ENCODE measurements at places on chromosomes 16 and 17.

GRCh38 chr17:80244871-80245509 lies 15.7 kb upstream of the RNF213 start:
- no peak overlapping the region for H3K27ac ChIP-seq
- DNase-seq = no peak
- no peaks in the 10 kb centered on the region for H3K27me3 ChIP-seq
- no peak overlapping the region for H3K4me3 ChIP-seq
- peaks cover 27% of the 10 kb centered on the region for H3K36me3 ChIP-seq
- H3K4me1 ChIP-seq = no peaks in the 10 kb centered on the region

GRCh38 chr17:74408262-74408661 lies 23.6 kb upstream of the GPRC5C start:
- H3K4me1 ChIP-seq = peaks cover 11% of the 10 kb centered on the region
- H3K4me3 ChIP-seq = no peak overlapping the region

DNA sequence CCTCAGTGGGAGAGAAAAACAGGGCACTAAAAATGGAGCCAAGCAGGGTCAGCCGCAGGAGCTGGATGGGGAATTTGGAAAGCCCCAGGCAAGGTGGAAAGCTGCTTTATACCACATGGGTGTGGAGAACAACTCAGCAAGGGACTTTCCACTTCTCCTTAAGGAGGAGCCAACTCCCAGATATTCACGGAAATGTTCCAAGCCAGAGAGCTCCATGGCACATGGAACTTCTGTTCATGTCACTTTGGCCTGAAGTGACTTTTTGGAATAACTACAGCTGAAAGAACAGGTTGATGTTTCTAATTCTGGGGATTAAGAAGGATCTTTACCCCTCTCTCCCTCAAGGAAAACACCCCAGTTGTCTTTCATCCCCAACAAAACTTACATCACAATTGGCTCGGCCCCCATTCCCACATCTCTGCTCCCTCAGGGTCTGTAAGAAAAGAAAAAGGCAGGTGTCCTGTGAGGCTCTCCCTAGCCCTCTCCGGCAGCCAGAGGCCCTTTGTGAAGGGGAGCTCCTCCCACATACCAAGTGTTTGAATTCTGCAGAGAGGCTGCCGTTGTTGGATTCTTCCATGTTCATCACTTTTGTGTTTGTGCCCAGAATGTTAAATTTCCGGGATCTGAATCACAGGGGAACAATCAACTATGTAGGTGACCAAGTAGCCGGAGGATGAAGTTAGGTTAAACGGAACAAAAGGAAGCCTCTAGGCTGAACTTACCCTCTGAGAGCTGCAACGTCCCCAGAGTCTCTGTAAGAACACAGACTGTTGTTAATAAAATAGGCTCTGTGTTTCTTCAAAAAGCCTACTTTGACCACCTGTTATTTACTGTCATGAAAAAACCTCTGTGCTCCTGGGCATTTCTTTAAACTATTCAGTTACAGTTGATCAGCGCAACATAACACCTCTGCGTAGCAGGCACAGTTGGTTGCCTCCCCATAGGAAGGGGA lies 41.0 kb downstream of the STAT5A start:
- no peaks in the 10 kb centered on the region for H3K27me3 ChIP-seq
- peaks cover 40% of the 10 kb centered on the region for H3K36me3 ChIP-seq
- no peak for DNase-seq
- H3K27ac ChIP-seq = peak overlapping the region; percentile 92
- no peak overlapping the region for H3K4me3 ChIP-seq

- H3K36me3 ChIP-seq = no peaks in the 10 kb centered on the region
- H3K4me1 ChIP-seq = no peaks in the 10 kb centered on the region
- no peak overlapping the region for H3K27ac ChIP-seq
- H3K4me3 ChIP-seq = no peak overlapping the region
- peaks cover 48% of the 10 kb centered on the region for H3K27me3 ChIP-seq
These were observed 145.3 kb downstream of the FOXL1 start for GRCh38 chr16:86723689-86724088.

DNA sequence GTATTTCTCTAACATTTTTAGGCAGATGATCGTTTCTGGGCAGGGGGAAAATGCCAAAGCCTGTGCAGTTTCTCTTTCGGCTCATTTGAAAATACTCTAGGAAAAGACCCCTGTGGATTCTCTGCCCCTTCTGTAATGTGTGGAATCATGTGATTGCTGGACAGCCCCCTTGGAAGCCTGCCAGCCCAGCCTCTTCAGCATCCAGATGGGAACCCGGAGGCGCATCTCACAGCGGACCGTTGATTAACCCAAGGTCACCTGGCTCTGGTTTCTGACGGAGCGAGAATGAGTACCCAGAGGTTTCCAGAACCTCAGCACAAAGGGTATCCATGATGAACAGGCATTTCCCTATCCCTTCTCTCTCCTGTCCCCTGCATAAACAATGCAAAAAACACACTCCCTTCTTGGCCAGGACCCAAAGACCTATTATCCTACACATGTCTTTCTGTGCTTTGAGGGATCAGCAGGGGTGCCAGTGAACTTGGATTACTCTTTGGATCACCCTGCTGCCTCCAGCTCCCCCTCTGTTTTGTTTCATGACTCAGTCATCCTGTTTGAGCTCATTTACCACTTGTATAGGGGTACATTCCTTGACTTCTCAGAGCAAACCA lies 957.1 kb upstream of the RBFOX1 start:
- H3K36me3 ChIP-seq = no peaks in the 10 kb centered on the region
- DNase-seq = no peak
- no peaks in the 10 kb centered on the region for H3K27me3 ChIP-seq
- H3K27ac ChIP-seq = no peak overlapping the region
- H3K4me1 ChIP-seq = no peaks in the 10 kb centered on the region
- no peak overlapping the region for H3K4me3 ChIP-seq

DNA sequence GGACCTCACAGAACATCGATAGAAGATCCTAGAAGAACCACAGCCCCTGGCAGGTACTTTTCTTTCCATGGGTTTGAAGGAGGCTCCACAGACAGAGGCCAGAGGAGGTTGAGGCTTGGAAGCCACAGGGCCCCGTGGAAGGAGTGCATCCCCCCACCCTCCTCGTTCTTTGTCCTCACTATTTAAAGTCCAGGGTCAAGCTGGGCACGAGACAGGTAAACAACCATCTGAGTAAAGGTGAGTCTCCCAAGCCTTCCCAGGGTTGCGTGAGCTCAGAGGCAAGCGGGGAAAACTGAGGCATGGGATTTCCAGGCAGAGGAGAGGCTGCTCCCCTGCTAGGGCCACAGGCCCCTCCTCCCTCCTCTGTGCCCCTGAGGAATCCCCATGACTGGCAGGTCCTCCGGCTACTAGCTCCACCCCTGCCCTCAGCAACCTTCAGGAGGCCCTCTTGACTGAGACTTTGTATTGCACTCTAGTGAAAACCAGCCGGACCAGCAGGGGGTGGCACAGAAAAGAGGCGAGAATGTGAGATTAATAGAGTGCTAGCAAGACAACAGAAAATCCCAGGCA lies 927 bp upstream of the SULT1A2 start:
- no peak overlapping the region for H3K4me3 ChIP-seq
- no peak for DNase-seq
- no peak overlapping the region for H3K27ac ChIP-seq
- H3K36me3 ChIP-seq = peaks cover 4% of the 10 kb centered on the region
- H3K27me3 ChIP-seq = peaks cover 3% of the 10 kb centered on the region
- H3K4me1 ChIP-seq = peaks cover 17% of the 10 kb centered on the region

DNA sequence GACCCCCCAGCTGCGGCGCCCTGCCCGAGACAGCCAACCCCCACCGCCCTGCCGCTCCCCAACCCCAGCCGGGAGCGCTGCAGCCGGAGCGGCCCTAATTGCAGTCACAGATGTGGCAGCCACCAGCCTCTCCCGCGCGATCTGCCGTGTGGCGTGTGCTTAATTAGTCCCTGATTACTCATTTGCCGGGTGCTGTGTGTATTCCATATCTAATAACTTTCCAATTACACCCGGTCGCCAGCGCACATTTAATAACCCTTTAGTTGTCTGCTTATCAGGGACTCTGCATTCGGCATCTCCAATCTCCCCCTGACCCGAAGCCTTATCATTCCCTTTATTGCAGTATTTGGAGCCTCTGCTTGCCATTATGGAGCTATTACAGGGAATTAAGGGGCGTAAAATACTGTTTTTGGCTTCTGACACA lies 236.7 kb upstream of the CIBAR2 start:
- DNase-seq = no peak
- peak overlapping the region; percentile 69 for H3K27ac ChIP-seq
- H3K4me3 ChIP-seq = no peak overlapping the region
- no peaks in the 10 kb centered on the region for H3K36me3 ChIP-seq
- peaks cover 50% of the 10 kb centered on the region for H3K4me1 ChIP-seq
- no peaks in the 10 kb centered on the region for H3K27me3 ChIP-seq

GRCh38 chr17:34361478-34362061 lies 1.5 kb downstream of the CCL1 start:
- H3K4me1 ChIP-seq = no peaks in the 10 kb centered on the region
- H3K27me3 ChIP-seq = peaks cover 55% of the 10 kb centered on the region
- DNase-seq = peak; percentile 72
- no peaks in the 10 kb centered on the region for H3K36me3 ChIP-seq
- H3K4me3 ChIP-seq = no peak overlapping the region

DNA sequence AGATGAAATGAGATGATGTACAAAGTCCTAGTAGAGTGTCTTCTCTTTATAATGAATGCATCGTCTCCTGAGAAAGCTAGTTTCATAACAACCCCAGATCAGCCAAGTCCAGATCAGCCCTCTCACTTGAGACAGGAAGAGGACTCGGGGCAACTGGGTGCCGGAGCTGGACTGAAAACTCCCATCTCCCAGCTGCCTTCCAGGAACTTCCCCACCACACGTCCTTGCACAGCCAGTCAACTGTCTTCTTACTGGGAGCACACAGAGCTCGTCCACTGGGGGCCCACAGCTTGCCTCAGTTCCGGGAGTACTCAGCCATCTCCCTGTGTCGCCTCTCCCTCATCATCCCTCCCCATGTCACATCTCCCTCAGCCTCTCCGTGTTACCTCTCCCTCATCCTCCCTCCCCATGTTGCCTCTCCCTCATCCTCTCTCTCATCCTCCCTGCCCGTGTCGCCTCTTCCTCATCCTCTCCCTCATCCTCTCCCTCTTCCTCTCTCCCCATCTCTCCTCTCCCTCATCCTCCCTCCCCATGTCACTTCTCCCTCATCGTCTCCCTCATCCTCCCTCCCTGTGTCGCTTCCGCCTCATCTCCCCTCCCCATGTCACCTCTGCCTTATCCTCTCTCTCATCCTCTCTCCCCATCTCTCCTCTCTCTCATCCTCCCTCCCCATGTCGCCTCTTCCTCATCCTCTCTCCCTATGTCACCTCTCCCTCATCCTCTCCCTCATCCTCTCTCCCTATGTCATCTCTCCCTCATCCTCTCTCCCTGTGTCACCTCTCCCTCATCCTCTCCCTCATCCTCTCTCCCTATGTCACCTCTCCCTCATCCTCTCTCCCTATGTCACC lies 22.4 kb upstream of the KCNH6 start:
- no peaks in the 10 kb centered on the region for H3K36me3 ChIP-seq
- no peak overlapping the region for H3K27ac ChIP-seq
- peaks cover 11% of the 10 kb centered on the region for H3K4me1 ChIP-seq
- no peak overlapping the region for H3K4me3 ChIP-seq

DNA sequence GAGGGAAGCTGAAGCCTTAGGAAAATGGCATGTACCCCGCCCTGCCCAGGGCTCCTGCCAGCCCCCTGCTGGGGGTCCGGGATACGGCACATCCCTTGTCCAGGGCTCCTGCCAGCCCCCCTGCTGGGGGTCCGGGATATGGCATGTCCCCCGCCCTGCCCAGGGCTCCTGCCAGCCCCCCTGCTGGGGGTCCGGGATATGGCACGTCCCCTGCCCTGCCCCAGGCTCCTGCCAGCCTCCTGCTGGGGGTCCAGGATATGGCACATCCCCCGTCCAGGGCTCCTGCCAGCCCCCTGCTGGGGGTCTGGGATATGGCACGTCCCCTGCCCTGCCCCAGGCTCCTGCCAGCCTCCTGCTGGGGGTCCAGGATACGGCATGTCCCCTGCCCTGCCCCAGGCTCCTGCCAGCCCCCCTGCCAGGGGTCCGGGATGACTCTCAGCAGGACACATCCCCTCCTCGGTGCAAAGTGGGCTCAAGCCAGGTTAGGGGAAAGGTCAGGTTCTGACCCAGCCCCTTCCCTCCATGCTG lies 43.2 kb downstream of the RPH3AL start:
- no peak overlapping the region for H3K4me3 ChIP-seq
- peaks cover 12% of the 10 kb centered on the region for H3K4me1 ChIP-seq
- H3K27ac ChIP-seq = no peak overlapping the region
- no peaks in the 10 kb centered on the region for H3K27me3 ChIP-seq

- no peaks in the 10 kb centered on the region for H3K27me3 ChIP-seq
- no peak for DNase-seq
- H3K4me3 ChIP-seq = no peak overlapping the region
- H3K4me1 ChIP-seq = peaks cover 13% of the 10 kb centered on the region
These were observed 28.0 kb downstream of the NFAT5 start for GRCh38 chr16:69593751-69594255.

GRCh38 chr17:44760474-44761308 lies 1.9 kb downstream of the ADAM11 start:
- DNase-seq = no peak
- H3K27me3 ChIP-seq = peaks cover 28% of the 10 kb centered on the region
- H3K4me1 ChIP-seq = no peaks in the 10 kb centered on the region

DNA sequence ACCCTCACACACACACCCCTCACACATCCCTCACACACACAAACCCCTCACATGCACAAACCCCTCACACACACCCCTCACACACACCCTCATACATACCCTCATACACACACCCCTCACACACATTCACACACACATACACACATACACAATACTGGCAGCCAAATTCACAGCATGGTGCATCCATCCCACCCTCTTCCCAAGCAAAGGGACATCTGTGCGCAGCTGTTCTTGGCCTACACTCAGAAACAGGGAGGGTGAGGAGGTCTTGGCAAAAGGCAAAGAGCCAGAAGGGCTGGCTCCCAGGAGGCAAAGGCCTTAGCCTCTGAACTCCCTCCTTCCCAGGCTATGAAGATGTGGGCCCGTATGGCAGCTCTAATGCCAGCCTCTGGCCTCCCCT lies 23.4 kb downstream of the C17orf67 start:
- H3K27ac ChIP-seq = no peak overlapping the region
- no peaks in the 10 kb centered on the region for H3K36me3 ChIP-seq
- H3K27me3 ChIP-seq = no peaks in the 10 kb centered on the region
- peaks cover 16% of the 10 kb centered on the region for H3K4me1 ChIP-seq
- DNase-seq = no peak

- DNase-seq = no peak
- peaks cover 18% of the 10 kb centered on the region for H3K4me1 ChIP-seq
- H3K27me3 ChIP-seq = no peaks in the 10 kb centered on the region
- H3K4me3 ChIP-seq = no peak overlapping the region
- H3K36me3 ChIP-seq = peaks cover 10% of the 10 kb centered on the region
These were observed 15.2 kb downstream of the CLTC start for GRCh38 chr17:59634632-59635541.

GRCh38 chr17:7312432-7313087 lies 2.6 kb downstream of the GPS2 start:
- peak overlapping the region; percentile 16 for H3K27ac ChIP-seq
- H3K4me1 ChIP-seq = peaks cover 32% of the 10 kb centered on the region
- DNase-seq = no peak
- H3K36me3 ChIP-seq = peaks cover 31% of the 10 kb centered on the region

Measured in mesothelial cell of epicardium (in vitro differentiated cells).